Skin of body (tissue), 3 donors: ENCODE measurements at places on chromosomes 2 and 18.

GRCh38 chr2:158602027-158602426 lies 145.3 kb downstream of the PKP4 start:
- DNase-seq, result no peak

DNA sequence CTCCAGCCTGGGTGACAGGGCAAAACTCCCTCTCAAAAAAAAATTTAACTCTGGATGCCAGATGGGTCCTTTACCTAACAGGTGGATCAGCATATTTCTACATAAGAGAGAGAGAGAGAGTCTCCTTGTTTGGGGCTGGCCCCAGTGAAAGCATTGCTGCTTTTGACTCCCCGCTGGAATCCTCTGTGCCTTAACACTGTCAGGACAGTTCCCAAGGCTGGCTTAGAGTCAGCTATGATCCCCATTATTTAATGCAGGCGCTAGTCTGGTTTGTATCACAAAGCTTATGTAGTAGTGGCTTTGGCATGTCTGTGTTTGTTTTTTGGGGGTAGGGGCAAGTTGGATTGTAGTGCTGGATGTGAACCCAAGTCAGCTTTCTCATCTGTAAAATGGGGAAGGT lies 9.4 kb downstream of the INPP4A start:
- DNase-seq, result no peak

- peak; percentile 75 for DNase-seq
Observed at GRCh38 chr2:69013840-69014821, 1.2 kb downstream of the ANTXR1 start.

DNA sequence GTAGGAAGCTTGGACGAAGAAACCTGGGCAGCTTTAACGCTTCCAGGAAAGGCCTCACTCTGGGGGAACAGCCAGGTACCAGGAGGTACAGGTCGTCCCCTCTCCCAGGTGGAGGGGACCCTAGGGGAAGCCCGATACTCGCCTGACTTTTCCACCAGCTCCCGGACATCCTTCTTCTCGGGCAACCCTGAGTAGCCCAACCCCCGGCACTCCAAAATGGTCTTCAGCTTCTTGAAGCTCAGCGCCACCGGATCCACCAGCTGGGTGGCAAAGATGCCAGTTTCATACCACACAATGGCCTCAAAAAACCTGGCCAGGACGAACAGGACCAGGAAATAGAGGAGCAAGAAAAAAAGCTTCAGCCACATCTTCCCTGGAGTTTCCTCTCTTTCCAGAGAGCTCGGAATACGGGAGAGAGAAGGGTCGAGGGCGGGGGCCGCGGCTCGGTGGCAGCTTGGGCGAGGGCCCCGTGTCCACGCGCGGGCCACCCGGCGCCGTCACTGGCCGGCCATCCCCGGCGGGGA lies 1.1 kb downstream of the RNF103 start:
- no peak for DNase-seq

GRCh38 chr18:13425357-13426091 lies 207.0 kb downstream of the LDLRAD4 start:
- DNase-seq, result no peak

GRCh38 chr2:174704061-174704460 lies 60.2 kb downstream of the CHRNA1 start:
- DNase-seq, result no peak

- DNase-seq, result no peak
Observed at GRCh38 chr2:208356846-208357574, 49.6 kb upstream of the PTH2R start.
